ENCODE measurements at places on chromosomes 1 and 21.

GRCh38 chr1:184386312-184387068, at the start of gene C1orf21:
TSS of gene C1orf21 (plus strand) at chr1:184387029. CDS start at chr1:184477510, 90,481 bp downstream.
- DNase-seq, result peak; percentile 95

- no peak for DNase-seq
Observed at GRCh38 chr1:47771751-47772150, 225.4 kb downstream of the TRABD2B start.

GRCh38 chr1:182387566-182387965, 4.0 kb downstream of the GLUL start:
- no peak for DNase-seq

DNA sequence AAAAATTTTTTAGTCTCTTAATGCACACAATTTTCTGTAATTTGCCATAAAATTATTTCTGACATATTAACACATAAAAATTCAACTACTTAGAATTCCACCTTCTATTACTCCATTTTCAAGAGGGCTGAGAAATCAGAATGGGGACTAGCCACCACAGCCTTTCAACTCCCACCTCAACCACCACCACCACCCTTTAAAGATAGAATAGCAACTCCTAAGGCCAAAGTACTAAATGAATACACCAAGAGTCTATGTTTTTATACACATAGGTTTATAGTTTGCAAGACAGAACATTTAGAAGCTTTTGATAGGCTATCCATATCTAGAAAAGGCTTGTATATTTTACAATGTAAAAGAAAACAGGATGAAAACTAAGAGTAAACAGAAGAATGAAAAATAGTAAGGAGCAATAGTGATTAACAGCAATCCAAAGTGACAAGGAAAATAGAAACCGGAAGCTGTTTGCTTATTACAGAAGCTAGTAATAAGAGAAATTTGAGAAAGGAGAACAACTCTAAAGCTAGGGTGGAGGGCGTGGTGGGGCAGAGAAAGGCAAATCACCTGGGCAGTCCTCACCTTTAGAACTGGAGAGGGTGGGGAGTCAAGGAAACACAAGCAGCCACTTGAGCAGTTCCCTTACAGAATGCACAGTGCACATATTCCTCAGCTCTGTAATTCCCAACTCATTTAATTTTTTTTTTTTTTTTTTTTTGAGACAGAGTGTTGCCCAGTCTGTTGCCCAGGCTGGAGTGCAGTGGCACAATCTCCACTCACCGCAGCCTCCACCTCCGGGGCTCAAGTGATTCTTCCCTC, 27.7 kb downstream of the EPS15 start:
- DNase-seq, result peak; percentile 58

GRCh38 chr1:20371411-20371810, 80.7 kb downstream of the VWA5B1 start:
- DNase-seq, result no peak

GRCh38 chr1:231929311-231929710, 302.7 kb downstream of the DISC1 start:
- DNase-seq, result no peak

DNA sequence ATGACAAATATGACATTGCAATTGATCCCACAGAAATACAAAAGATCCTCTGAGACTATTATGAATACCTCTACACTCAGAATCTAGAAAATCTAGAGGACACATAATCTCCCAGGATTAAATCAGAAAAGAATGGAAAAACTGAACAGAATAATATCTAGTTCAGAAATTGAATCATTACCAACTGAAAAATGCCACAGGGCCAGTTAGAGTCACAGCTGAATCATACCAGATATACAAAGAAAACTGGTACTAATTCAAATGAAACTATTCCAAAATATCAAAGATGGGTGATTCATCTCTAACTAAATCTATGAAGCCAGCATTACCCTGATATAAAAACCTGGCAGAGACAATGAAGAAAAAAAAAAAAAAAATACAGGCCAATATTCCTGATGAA, 149.3 kb downstream of the BRINP3 start:
- no peak for DNase-seq

DNA sequence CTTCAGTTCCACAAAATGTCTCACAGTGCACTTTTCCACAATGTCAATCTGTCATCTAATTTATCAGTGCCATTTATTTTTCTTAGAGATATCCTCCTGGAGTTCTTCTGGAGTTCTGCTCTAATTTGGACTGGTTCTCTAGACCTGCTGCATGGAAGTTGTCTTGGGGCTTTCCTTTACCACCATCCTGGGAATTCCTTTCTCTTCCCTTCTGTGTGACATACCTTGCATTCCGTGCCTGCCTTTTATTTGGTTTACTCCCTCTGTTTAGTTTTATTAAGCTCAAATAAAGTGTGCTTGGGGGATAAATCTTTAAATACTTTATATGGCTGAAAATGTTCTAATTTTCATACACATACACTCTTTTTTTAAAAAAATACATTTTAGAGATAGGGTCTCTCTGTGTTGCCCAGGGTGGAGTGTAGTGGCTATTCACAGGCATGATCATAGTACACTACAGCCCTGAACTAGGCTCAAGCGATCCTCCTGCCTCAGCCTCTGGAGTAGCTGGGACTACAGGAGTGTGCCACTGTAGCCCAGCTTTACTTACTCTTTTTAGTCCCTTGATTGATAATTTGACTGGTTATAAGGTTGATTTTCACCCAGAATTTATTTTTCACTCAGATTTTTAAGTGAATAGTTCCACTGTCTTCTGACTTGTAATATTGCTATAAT, 14.4 kb downstream of the MTF2 start:
- no peak for DNase-seq

DNA sequence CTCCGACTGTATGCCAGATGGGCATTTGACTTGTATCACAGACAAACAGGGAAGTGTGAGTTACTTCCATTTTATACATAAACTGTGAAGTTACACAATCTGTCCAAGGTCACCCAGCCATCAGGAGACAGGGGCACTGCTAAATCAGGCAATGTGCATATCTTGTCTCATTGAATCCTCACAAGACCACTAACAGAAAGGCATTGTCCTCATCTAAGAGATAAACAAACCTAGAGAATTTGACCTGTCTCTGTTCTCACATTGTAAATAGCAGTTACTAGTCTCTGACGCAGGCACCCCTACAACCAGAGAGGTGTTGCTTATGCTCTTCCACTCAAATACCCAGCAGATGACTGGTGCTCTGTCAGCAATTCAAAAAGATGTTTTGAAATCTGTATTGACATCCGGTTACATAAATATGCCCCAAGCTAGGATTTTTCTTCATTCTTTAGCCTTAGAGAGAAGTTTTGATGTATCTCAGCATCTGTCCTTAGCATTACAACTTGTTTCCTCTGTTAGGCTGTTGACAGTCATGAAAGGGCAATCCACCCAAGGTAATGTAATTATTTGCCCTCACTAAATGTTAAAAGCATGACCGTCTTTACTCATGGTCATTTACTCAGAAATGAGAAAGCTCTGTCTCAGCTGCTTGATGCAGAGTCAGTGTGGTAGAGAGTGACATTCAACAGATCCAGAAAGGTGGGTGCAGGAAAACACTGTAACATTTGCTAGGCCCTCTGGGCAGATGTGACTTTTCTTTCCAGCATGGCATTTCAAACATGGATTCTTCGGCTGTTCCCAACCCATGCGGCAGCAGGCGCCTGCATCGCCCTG, 51.9 kb upstream of the ZNF326 start:
- peak; percentile 60 for DNase-seq

DNA sequence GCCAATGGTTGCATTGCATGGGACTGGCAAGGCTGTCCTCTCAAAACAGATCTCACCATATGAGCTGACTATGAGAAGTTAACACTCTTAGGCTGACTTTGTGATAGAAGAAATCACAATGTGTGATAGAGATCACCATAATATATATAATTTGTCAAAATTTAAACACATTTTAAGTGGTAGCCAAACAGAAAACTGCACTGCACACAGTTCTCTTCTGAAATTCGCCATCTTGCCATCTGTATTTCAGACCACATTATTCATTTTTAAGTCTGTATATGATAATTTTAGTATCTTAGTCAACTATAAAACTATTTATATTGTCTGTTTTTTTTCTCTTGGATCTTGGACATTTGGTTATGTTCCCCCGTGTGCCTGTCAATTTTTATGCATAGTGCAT, 374.7 kb downstream of the AJAP1 start:
- no peak for DNase-seq

DNA sequence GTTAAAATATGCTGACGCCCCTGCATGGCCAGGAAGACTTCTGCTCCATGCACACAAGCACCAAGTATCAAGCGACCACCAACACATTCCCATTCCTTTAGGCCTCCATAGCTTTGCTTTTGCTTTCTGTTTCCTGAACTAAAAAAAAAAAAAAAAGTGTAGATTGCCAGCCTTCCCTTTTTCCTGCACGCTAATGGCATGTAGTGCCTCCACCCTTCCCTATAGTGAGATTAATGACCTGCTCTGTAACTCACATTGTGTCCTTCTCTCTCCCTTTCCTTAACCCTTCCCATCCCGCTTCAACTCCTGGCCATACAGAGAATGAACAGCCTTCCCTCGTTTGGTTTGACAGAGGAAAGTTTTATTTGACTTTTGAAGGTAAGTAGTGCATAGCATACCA, 57.1 kb upstream of the DYNLT5 start:
- peak; percentile 31 for DNase-seq

GRCh38 chr1:185166106-185166505, 9.1 kb downstream of the SWT1 start:
- DNase-seq, result no peak

GRCh38 chr1:15799004-15799867, 8.2 kb downstream of the UQCRHL start:
- DNase-seq, result peak; percentile 83

DNA sequence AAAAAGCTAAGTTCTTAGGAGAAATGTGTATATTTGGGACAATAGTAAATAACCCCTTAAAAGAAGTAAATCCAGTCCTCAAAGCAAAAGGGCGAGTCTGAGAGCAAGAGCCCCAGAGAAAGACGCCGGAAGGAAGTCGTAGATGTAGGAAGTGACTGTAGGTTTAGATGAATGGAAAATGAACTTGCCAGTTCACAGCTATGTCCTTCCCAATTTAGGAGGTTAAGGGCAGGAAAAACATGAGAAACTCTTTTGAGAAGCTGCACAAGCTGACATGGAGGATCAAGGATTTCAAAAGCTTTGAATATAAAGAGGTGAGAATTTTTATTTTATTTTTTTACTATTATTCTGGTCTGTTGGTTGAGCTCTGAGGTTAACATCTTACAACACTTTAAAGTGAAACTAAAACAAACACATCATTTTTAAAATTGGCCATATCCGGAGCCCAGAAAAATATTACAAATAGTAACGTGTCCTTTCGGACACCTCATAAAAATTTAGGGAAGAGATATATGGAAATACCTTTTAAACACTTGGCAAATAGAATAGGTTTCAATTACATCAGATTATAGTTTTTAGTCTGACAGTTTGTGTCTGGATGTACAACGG, 1178.6 kb downstream of the MRPL39 start:
- DNase-seq, result peak; percentile 49

- peak; percentile 40 for DNase-seq
Observed at GRCh38 chr1:182198006-182198605, 136.6 kb upstream of the ZNF648 start.

DNA sequence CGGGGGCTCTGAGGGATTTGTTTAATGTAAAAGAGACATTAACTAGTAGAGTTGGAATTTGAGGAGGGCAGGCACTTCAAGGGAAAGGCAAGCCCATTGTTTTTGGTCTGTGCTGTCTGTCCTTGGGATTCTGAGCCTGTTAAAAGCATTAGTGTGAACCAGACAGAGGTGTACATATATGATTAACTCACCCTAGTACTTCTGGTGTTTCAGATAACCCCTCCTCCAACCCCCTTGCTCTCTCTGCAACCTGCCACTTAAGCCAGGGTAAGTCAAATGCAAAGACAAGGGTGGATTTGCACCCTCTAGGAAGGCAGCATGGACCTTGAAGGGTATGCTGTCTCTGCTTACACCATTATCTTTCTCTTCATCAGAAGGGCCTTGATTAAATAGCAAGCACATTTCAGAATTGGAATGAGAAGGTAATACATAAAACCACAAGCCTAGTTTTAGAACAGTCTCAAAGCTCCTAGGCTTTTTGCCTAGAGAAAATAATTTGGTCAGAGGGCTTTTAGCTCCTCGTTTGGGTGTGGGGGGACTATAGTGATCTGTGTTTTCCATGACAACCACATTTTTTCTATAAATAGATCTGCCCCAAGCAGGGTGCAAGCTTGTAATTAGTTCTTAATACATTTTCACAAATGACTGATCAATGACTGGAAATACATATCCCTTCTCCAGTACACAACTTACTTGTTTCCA, 120.7 kb upstream of the SGIP1 start:
- no peak for DNase-seq

- peak; percentile 23 for DNase-seq
Observed at GRCh38 chr1:78045926-78046778, at the start of gene GIPC2. TSS of gene GIPC2 (plus strand) at chr1:78045966. CDS start at chr1:78046095, 129 bp downstream.

DNA sequence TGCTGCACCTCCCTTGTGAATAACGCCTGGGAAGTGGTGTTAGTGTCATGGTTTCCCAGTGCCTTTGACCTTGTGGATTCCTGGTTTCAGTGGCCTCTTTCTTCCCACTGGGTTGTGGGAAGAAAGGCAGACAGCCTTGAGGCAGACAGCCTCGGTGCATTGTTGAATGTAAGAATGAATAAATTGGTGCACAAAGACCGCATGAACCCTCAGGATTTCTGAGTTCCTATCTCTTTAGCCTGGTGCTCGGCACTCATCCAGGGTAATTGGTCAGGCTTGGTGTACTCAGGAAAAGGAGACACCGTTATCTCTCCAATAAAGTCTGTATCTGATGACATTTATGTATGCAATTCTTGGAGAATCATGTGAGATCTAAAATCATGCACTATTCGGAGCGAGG, 5.1 kb downstream of the ZNF362 start:
- no peak for DNase-seq

DNA sequence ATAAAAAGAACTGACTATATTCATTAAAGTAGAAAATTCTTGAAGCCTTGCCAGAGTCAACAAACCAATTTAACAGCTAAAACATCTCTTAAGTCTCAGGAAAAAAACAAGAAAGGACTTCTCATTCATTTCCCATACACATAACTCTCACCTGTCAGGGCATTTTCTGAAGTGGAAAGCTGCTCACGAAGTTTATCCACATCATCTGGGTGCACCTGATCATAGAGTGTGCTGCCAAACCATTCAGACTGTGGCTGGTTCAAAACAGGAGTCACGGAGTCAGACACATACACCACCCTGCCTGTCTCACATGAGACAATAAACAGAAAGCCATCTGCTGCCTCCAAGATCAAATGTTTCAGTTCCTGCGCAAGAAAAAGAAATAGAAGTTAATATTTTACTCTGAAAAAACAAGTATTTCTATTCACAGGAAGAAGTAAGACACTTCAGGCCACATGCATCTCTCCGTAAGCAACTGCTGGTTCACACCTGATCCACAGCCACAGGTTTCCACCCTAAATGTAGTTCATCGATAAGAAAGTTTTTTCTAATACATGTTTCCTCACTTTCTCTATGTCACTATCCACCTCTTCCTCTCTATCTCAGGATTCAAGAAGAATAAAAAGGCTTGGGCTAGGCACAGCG, 28.2 kb upstream of the CTSK start:
- DNase-seq, result no peak

GRCh38 chr1:172179918-172180317, 240.6 kb upstream of the C1orf105 start:
- no peak for DNase-seq

GRCh38 chr1:21300774-21301173, 10.5 kb upstream of the ECE1 start:
- no peak for DNase-seq

All from suppressor macrophage treated with lipopolysaccharide for 1 hour (primary cell).